ENCODE measurements at places on chromosomes 3 and 15.

DNA sequence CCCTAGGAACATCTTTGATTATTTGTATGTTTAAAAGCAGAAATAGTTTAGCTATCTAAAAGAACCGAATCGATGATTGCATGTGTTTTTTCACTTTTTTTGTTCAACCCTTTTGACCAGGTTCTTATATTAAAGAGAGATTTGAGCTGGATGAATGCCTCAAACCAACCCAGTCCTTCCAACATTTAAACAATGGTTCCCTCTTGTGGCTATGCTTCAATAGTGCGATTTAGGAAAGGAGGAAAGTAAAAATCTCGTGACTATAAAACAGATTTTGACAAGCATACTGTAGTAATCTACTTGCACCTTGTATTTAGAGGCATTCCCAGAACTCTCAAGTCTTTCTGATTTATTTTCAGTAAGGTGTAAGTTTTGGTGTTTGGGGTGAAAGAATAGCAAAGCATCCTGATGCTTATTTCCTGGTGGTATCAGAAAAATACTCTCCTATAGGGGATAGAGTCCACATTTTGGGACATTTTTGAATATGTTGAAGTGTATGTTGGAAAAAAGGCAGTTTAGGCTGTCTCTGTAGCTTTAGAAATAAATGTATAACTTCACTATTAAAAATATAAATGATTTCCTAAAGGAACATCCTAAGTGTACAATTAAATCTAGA, 159.6 kb upstream of the KCNH8 start:
- no peak for DNase-seq

GRCh38 chr3:197432384-197433127, 123.2 kb downstream of the BDH1 start:
- DNase-seq = no peak

- DNase-seq = peak; percentile 8
Measured at GRCh38 chr3:141231952-141232823, 563 bp downstream of the PXYLP1 start.

- no peak for DNase-seq
Measured at GRCh38 chr15:77866186-77866585, 211.3 kb downstream of the TBC1D2B start.

- DNase-seq = no peak
Measured at GRCh38 chr15:56982987-56983386, 64.5 kb downstream of the TCF12 start.

GRCh38 chr3:153749070-153749610, 372.1 kb upstream of the ARHGEF26 start:
- no peak for DNase-seq

GRCh38 chr15:74402873-74403587, 30.7 kb downstream of the SEMA7A start:
- DNase-seq = peak; percentile 51

DNA sequence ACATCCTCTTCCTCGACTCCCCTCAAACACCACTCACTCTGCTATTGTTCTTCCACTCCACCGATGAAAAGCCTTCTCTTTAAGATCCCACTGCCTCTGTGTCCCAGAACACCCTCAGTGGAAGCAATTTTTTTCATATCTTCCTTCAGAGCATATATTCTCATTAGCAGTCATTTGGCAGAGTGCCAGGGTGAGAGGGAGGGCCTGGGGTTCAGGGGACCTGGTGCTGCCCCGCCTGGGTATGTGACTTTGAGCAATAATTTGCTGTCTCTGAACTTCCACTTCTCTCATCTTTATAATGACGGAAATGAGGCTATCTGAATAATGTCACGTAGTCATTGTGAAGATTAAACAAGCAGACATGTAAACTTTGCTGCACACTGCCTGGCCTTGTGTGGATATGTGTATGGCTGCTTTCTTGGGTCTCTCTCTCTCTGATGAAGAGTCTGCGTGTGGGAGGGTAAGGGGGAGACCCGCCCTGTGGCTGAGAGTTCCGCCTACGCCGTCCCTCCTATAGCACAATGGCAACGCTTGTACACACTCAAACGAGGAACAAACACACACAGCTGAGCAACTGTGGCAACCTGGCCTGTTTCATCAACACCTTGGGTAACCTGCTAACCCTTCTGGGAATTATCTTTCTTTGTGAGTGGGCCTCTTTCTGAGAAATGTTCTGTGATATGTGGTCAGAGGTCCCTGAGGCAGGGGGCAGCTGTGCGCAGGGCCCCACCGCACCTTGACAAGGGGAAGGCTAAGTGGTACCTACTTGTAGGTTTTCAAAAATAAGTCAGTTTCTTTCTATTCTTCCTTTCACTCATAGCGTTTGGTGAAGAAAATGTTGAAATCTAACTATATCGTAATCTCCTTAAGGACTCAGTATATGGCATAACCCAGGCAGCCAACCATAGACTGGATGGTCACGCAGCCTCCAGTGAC, 369.8 kb downstream of the SV2B start:
- peak; percentile 37 for DNase-seq

DNA sequence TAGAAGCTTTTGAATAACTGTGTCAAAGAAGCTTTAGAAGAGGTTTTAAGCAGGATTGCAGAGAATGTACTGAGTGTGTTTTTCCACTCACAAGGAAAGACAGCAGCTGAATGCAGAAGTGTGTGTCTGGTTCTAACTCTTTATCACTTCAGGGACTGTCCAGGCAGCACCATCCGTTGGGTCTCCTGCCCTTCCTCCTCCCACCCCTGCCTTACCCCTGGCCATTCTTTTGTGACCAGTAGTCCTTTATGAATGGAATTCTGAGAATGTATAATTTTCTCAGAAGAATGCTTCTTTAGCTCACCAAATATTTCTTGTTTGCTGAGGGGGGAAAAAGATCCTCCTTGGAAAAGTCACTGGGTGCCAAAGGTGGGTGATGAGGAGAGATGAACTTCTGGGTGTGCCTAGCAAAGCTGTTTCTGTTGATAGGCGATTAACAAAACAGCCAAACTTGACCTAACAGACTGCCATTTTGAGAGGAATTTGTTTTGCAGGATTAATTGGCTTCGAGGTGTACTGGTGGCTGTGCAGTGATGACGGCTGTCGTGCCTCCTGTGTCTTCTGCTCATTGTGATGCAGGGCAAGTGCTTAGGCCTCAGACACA, 70.9 kb downstream of the IGF1R start:
- DNase-seq = no peak

DNA sequence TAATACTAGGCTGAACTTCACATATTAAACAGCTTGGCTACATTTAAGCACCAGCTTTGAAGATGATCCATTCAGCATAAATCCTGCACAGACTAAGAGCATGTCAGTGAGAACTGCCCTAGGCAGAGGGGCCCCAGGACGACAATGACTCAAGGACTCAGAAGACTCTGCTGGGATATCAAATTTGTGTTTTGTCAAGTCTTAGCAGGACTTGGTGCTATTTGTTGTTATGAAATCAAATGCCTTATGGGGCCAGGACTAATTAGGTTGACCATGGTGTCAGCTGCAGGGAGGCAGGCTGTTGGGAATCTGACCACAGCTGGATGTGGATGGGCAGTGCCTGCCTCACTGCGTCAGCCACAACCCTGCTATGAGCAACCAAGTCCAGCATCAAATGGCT, 91.8 kb downstream of the RYR3 start:
- DNase-seq = no peak

- no peak for DNase-seq
Measured at GRCh38 chr3:150210461-150211110, 197.5 kb upstream of the TSC22D2 start.

- DNase-seq = no peak
Measured at GRCh38 chr3:1710663-1711062, 388.0 kb upstream of the CNTN4 start.

GRCh38 chr3:127671523-127672428, 976 bp upstream of the ABTB1 start:
- DNase-seq = no peak

- DNase-seq = no peak
Measured at GRCh38 chr15:73602446-73602843, 30.7 kb downstream of the NPTN start.

DNA sequence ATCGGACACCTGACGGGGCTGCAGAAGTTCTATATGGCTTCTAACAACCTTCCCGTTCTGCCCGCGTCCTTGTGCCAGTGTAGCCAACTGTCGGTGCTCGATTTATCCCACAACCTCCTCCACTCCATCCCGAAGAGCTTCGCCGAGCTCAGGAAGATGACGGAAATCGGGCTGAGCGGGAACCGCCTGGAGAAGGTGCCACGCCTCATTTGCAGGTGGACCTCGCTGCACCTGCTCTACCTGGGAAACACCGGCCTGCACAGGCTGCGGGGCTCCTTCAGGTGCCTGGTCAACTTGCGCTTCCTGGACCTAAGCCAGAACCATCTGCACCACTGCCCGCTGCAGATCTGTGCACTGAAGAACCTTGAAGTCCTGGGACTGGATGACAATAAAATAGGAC, 9.8 kb upstream of the LRRC34 start:
- DNase-seq = no peak

GRCh38 chr3:47035645-47036044, 56.2 kb downstream of the NBEAL2 start:
- no peak for DNase-seq

DNA sequence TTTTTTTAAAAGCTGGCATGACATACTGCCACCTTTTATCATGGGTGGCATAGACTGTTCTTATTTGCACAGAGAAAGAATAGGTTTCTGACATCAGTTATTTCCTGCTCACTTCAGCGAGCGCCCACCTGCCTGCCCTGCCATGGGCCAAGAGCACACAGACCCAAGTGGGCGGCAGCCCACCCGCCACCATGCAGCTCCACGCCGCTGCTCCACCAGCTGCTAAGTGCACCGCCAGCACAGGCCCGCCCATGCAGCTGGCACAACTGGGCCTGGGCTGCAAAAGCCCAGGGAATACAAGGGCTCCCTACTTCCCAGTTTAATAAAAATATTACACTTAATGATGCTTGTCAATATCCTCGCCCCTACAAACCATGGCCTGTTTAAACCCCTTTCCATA, 15.4 kb downstream of the ZNF148 start:
- no peak for DNase-seq

DNA sequence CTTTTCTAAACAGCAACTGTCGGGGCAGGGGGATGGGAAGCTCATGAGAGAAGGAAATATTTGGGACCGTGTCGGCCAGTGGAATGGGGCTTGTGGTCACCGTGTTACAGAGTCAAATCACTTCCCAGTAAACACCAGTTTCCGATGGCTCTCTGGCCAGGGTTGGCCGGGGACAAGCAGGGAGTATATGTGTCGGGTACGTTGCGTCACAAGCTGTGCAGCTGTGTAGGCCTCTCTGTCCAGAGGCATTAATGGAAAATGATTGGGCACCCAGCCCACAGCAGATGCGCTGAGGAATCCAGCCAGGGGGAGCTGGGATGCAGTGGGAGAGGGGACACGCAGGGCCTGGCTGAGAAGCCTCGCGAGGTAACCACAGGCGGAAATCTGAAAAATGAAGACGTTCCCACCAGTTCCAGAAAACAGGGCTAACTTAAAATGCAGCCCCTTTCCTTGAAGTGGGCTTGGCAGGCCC, 15.8 kb upstream of the ALDH1A3 start:
- no peak for DNase-seq

DNA sequence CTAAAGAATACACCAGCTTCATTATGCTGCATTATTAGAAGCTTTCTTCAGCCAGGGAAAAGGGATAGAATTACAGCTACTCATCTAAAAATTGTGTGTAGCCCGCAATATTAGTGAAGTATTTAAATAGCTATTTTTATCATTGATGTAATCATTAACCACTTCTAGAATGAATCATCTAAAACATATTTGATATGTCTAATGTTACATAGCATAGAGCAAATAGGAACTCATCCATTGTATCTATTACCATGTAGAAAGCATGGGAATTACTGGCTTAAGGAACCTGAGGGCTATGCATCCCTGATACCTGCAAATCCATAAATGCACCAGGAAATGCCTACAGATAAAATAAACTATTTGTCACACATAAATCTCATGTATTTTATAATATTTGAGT, 54.5 kb upstream of the VGLL3 start:
- DNase-seq = no peak

GRCh38 chr15:75928680-75929608, 25.3 kb downstream of the FBXO22 start:
- DNase-seq = no peak

DNA sequence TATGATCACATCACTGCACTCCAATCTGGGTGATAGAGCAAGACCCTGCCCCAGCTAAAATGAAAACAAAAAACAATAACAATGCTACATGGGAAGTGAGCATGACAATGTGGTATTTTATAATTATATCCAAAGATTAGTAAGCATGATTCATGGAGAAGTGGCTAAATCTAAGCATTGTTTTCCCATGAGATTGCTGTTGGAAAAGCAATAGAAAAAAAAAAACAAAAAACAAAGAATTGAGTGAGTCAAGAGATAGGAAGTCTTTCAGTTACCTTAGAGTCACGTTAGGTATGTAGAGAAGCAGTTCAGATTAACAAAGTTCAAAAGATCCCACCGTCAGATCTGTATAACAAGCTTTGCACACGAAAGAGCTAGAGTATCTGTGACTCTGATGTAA, 210.3 kb upstream of the CNTN6 start:
- no peak for DNase-seq

GRCh38 chr15:28933710-28934445, 48.1 kb downstream of the APBA2 start:
- DNase-seq = no peak

DNA sequence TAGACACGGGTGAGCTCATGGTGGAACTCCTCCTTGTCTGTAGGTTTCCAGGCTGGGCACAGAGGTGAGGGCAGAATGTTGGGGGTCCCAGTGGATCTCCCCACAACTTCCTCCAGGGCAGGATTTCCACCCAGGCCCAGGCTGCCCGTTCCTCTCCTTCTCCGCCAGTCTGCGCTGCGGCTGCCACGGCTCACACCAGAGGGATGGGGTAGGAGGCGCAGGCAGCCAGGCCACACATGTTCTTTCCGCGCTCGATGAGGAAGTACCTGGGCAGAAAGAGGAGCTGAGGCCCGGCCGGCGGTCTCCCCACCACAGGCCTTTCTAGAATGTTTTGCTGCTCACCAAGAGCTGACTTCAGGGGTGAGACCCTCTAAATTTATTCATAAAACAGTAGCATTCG, 22.9 kb downstream of the CTSH start:
- no peak for DNase-seq

GRCh38 chr15:34773917-34774316, 19.1 kb upstream of the GJD2 start:
- DNase-seq = no peak

DNA sequence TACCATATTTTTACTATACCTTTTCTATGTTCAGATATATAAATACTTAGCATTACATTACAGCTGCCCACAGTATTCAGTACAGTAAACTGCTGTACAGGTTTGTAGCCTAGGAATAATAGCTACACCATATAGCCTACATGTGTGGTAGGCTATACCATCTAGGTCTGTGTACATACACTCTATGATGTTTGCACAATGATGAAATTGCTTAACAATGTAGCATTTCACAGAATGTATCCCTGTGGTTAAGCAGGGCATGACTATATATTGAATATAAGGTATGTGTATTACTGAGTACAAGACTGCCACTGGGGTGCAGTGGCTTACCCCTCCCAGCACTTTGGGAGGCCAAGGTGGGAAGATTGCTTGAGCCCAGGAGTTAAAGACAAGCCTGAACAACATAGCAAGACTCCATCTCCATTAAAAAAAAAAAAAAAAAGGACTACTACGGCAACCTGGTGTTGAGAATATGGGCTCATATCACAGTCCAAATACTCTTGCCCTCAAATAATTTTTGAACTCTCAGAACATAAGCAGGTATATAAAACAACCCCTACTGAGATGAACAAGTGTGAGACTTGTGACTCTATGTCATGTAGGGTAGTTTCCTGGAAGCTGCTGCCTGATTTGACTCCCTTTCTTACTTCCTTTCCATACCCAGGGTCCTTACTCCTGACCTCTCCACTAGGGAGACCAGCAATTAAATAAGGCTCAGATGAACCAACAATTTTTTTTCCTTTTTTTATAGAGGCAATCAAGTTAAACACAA, 4.8 kb downstream of the PPP1R14D start:
- DNase-seq = no peak

Data from activated CD8-positive, alpha-beta memory T cell treated with anti-CD3 and anti-CD28 coated beads for 1 hour (primary cell).